Left ventricle myocardium superior (tissue), 1 donor: ENCODE measurements at places on chromosomes 12 and 14. TPM values are rescaled to one million over a fixed set of nuclear protein-coding genes. Genes with fewer than 3 reads are reported as not detected.

ALDH1L2 gene
- 2.5 TPM for total RNA-seq

DNA sequence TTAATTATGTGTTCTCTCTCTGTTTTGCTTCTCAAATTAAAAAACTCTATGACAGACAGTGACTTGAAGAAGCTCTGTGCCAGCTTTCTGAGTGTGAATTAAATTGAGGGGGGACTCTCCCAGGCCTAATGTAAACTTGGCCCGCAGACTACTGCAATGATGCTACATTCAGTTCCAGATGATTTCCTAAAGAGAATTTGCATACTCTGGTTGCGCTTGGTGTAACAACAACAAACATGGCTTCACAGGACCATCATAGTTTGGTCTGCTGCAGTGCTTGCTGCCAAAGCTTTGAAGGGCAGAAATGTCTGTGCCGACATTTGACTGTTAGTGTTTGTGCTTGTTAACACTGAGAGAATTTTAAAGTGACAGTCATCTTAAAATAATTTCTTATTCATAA is 25.0 kb downstream of the CFAP54 start:
- DNase-seq = no peak

GPD1 gene
- 33.9 TPM for total RNA-seq

- DNase-seq = no peak
Observed at GRCh38 chr14:58625438-58625837, 12.3 kb upstream of the DACT1 start.

DNA sequence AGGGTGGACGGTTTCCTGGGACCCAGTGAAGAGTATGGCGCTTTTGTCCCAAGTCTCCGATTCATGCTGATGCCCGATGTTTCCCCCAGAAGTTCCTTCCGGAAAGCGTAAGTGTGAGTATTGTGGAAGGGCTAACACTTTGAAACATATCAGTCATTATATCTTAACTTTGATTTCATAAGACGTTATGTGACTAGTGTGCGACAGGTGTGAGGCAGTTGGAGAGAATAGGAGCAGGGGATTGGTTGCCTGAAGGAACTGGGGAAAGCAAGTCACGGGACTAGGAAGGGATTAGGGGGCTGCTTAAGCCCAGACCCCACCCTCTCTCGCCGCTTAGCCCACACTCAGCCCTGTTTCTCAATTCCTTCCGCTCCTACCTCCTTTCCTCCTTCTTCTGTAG is 154.9 kb downstream of the CHST11 start:
- no peak for DNase-seq

DNA sequence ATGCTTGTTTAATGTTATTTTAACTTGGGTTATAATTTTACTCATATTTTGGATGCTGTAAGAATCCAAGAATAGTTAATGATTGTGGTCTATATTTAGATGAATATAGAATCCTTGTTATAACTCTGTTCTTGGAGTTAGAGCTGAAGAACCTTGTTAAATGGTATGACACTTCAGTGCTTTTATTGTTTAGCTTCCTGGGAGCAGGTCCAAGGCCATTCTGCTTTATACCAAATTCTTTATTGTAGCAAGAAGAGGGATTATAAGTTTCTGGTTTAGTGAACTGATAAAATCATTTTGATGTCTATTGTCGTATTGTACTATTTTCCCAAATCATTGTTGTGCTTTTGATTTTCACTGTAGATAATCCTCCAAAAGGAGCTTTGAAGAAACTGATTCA is 69.4 kb downstream of the MIA2 start:
- DNase-seq = no peak

AICDA gene
- not detected for total RNA-seq

DNA sequence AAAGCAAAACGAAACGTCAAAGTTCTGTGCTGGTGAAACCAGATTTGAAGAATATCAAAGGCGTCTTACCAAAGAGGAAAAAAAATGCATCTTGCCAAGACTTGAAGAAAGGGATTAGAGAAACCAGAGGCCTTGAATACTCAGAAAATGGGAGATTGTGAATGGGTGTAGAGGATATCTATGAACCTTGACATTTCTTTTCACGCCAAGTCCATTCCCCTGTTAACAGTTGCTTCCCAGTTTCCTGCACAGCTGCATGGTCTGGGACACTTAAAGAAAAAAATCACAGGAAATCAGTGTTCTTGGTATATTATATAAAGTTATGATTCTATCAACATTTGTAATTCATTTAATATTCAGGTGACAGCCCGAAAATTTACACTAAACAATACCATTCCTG is 1.4 kb upstream of the GTF2A1 start:
- no peak for DNase-seq

LHX5 gene
- not detected for total RNA-seq

EP400 gene
- total RNA-seq = 14.8 TPM

KRT6C gene
- not detected for total RNA-seq

RHEBL1 gene
- total RNA-seq = 0.32 TPM

- peak; percentile 33 for DNase-seq
Observed at GRCh38 chr14:52369305-52369801, 55.2 kb downstream of the PTGER2 start.

- DNase-seq = no peak
Observed at GRCh38 chr12:1262011-1262410, 271.0 kb downstream of the ERC1 start.

P2RX2 gene
- not detected for total RNA-seq

DNA sequence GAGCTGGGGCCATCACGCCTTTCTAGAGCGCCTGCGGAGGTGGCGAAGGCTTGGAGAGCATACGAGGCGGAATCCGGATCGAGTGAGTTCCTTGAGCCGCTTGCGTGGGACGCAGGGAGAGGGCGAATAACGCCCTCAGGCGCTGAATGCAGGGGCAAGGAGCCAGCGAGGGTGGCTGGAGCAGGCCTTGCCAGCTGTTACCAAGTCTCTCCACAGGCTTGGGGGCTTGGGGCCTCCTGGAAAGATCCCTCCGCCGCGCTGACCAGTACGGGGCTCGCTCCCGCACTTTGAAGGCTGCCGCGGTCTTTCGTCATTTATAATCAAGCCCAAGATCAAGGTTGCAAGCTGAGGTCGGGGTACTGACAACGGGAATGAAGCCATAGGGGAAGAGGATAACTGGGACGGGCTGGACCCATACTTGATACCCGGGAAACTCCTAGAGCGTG is 1.2 kb downstream of the FLRT2 start:
- DNase-seq = peak; percentile 44

DNA sequence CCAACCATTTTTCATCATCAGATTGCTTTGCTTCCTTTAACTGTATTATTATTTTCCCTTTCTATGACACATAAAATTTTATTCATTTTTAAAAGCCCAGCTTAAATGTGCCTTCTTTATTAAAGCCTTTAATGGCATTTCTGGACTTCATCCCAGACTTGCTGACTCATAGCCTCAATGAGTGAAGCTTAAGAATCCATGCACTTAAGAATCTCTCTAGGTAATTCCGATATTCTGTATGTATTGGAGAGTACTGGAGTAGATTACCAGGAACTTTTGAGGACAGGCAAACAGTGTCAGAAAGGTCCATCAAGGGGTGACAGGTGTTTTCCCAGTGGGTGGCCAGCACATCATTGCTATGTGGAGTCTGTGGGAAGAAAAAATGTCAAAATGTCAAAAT is 107.9 kb downstream of the PTPRQ start:
- DNase-seq = no peak

DNA sequence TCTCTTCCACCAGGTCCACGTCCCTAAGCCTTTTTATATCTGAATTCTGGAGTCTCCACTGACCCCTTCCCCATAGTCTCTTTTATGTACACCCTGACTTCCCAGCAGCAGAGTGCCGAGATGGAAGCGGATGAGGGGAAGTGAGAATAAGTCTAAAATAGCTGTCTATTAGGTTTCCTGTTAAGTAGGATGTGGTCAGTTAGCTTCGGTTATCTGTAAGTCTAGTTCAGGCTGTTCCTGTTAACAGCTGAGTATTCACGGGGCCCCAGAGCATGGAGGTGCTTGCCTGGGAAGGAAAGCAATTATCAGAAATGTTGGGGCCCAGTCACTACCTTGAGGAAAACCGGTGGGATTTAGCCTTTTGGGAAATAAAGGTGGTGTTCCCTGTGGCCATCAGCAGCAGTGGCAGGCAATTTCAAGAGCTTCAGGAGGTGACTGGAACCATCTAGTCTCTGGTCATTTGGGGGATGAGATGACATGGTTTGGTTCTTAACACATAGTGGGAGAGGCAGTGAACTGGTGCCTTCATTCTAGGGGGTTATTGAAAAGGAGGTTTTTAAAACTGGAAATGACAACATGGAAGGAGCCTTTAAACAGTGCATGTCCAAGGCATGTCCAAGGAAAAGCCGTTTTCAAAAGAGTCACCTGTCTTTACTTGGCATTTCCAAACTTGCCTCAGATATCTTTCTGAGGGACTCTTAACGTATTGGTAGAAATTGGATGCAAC is 21.8 kb downstream of the CHST11 start:
- no peak for DNase-seq

SOX5 gene
- 4.0 TPM for total RNA-seq

GRCh38 chr12:118526255-118527095 is 150.1 kb downstream of the SUDS3 start:
- peak; percentile 70 for DNase-seq

GRCh38 chr14:59831121-59831730 is 39.4 kb downstream of the RTN1 start:
- no peak for DNase-seq

DNA sequence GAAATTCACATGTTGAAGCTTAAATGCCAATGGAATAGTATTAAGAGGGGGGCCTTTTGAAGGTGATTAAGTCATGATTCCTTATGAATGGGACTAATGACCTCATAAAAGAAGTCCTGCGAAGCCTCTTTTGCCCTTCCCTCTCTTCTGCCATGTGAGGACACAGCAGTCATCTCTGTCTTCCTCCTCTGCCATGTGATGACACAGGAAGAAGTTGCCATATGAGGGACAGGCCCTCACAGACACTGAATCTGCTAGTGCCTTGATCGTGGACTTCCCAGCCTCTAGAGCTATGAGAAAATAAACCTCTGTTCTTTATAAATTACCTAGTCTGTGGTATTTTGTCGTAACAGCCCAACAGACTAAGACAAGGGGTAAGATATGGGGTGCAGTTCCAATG is 100.7 kb downstream of the VCPKMT start:
- DNase-seq = no peak
